Left ventricle myocardium superior (tissue), 1 donor: ENCODE measurements at places on chromosomes 5 and 9.
A peak's percentile ranks its signal among the peaks of the same experiment; 100 is the strongest.

- DNase-seq = peak; percentile 44
Observed at GRCh38 chr5:1468247-1468612, 23.0 kb upstream of the SLC6A3 start.

GRCh38 chr9:91131433-91131839, 230.3 kb downstream of the AUH start:
- no peak for DNase-seq

DNA sequence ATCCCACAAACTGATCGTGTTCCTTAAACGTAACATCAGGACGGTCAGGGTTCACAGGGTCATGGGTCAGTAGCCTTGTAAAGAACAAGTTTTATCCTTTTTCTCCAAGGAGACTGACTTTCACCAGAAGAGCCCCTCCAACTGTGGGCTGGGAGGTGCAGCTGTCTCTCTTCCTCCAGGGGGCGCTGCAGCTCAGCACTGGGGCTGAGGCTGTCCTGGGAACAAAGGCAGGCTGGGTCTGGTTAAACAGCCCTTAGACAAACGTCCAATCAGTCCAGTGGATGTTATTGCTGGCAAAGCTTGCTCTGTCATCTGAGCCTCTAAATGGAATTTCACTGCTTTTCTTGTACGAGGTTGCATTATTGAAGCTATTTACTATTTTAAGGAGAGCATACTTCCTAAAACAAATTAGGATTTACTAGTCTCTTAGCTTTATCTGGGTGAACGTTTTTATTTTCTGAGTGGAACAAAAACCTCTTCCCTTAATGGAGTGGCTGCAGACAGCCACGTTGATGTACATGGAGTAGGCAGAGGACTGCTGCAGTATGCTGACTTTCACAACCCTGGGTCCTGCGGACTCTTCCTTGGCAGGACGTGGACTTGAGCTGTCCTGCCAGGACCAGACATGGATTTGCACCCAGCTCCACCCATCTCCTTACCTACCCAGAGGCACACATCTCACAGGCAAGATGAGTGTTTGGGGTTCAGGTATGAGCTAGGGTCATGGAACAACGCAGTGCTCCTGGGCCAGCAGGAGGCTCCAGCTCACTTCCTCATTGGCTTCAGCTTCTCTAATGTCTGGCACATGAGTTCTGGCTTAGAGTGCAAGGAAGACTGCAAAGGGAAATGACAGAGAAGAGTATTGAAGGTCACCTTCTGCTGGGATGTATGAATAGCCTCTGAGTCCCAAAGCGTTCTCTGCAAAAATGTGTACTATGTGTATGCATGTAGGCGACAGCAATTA, 7.8 kb downstream of the EXOSC2 start:
- DNase-seq = peak; percentile 85

GRCh38 chr5:21820527-21820926, 1032.6 kb downstream of the CDH12 start:
- no peak for DNase-seq

DNA sequence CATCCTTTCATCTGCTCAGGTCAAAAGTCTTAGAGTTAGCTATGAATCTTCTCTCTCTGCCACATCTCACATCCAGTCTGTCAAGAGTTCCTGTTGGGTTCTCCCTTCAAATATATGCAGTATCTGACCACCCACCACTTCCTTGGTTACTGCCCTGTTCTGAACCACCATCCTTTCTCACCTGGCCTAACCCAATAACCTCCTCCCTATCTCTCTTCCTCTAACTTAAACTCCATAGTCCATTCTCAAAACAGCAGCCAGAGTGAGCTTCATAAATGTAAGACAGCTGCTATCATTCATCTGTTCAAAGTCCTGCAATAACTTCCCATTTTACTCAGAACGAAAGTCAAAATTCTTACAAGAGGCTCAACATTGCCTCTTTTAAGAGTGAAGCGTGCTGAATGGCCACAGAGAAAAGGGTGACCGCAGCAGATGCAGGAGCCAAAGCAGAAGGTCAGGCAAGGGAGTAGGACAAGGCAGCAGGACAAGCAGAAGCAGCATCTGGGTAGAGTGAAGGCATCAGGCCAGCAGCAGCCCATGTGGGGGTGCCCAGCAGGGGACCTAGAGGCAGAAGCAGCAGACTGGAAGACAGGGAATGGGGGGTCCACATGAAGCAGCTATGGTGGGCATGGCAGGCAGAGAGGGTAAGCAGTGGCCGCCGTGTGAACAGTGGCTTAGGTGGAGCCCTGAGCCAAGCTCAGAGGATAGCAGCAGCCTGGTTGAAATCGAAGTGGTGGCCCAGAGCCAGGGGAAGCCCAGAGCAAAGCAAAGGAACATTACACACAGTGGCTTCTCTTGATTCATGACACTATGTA, 39.3 kb upstream of the CDC42SE2 start:
- peak; percentile 47 for DNase-seq

- no peak for DNase-seq
Observed at GRCh38 chr5:86112249-86112648, 505.5 kb upstream of the COX7C start.

- no peak for DNase-seq
Observed at GRCh38 chr5:10157085-10157669, 92.5 kb downstream of the ATPSCKMT start.

DNA sequence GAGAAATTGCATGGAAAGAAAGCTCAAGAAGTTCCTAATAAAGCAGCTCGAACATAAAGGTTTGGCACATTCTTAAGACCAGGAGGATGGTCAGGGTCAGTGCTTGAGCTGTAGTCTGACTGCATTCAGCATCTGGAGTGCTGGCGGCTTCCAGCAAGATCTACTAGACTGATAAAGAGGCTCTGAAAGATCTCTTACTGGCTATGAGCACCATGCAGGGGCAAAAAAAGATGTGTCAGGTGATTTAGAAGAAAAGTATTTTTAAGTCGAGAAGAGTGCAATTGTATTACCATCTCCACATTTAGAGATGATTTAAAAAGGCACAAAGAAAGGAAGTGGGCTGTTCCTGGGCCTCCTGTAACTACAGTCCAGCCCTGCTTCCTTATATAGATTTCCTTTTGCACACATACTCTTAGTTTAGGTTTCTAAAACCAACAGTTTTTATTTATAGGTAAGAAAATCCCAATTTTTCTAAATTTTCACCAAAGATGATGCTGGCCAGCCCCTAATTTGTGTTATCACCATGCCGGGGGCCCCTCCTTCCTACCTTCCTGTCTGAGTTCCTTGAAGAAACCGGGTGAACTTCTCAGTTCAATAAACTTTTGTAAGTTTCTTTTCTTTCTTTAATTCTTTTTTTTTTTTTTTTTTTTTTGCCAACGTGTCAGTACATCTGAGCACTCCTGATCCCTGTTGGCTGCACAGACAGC, 65.9 kb upstream of the PLPP1 start:
- DNase-seq = peak; percentile 39

DNA sequence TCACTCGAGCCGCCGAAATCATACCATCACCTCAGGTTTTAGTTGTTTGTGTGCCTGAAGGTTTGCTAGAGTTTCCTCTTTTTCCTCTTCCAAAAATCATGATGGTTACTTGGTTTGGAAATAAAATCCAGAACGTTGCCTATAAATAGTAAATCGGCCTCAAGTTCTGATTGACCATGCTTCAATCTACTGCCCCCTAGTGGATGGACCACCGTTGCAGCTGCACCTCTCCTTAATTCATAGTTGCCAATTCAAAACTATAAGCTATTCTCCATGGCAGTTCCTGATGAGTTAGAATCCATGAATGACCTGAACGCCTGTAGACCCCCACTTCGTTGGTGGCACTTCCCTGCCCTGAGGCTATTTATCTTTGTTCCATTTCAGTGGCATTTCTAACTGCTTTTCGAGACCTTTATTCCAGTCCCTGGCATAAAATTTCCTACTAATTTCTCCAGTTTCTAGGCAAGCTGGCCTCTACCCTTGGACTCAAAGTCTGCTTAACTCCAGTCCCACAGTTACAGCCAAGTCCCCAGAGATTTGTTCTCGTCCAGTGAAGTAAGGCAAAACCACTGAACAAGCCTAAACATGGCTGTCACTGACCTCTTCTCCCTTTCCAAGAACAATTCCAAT, 422.6 kb downstream of the EFNA5 start:
- peak; percentile 41 for DNase-seq

GRCh38 chr5:54736003-54736797, 218.6 kb downstream of the SNX18 start:
- no peak for DNase-seq

GRCh38 chr9:31776471-31776870, 608.0 kb upstream of the ACO1 start:
- no peak for DNase-seq

DNA sequence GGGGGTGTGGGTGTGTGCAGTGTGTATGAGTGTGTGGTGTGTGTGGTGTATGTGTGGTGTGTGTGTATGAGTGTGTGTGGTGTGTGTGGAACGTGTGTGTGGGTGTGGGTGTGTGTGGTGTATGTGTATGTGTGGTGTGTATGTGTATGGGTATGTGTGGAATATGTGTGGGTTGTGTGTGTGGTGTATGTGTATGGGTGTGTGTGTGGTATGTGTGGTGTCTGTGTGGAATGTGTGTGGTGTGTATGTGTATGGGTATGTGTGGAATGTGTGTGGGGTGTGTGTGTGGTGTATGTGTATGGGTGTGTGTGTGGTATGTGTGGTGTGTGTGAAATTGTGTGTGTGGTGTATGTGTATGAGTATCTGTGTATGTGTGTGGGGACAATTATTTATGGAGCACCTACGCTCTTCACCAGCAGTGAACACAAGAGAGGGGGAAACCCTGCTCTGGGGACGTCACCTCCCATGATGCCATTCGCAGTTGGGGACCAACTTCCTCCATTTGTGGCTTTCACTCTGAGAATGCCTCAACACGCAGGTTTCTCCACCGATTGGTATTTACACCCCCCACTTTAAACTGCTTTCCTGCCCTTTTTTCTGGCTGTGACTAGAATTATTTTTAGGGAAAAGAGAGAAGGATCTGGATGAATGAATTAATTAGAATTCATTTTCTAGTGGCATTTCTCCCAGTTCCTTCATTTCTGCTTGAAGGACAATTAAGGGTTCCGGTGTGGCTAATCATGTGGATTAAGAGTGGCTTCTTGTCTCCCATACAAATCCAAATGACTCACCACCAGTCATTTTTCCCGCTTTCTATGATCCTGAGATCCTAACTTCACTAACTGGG, 238.1 kb downstream of the ROR2 start:
- no peak for DNase-seq

DNA sequence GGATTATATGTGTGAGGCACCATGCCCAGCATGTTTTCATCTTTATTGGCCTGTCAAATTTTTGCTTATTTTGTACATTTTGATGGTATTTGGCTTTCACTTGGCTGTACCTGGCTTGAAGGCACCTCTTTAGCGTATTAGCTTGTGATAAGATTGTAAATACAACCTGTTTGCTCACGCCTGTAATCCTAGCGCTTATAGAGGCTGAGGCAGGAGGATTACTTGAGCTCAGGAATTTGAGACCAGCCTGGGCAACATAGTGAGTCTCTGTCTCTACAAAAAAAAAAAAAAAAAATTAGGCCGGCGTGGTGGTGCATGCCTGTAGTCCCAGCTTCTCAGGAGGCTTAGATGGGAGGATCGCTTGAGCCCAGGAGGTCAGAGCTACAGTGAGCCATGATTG, 11.3 kb downstream of the SEC24A start:
- no peak for DNase-seq

- peak; percentile 77 for DNase-seq
Observed at GRCh38 chr5:79795764-79796398, 106.2 kb downstream of the CMYA5 start.

DNA sequence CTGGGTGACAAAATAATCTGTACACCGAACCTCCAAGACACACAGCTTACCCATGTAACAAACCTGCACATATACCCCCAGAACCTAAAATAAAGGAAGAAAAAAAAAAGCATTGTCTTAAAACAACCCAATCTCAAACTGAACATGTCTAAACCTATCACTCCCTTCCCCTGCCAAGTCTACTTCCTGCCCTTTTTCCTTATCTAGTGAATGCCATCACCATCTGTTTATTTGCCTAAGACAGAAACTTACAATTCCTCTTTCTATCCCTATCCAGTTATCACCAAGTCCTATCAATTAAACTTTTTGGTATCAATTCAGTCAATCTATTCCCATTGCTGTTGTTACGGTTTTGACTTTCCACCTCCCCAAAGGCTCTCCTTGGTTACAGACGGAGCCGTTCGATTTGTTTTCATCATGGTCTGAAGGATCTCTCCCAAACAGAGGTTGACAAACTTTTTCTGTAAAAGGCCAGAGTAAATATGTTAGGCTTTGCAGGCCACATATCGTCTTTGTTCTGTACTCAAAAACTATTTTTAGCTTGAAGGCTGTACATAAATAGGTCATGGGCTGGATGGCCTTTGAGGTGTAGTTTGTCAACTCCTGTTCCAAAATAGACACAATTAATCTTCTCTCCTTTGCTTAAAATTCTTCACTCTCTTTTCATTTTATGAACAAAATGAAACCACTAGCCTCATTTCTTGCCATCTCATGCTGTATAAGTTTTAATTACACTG, 12.1 kb downstream of the NOL8 start:
- DNase-seq = no peak

DNA sequence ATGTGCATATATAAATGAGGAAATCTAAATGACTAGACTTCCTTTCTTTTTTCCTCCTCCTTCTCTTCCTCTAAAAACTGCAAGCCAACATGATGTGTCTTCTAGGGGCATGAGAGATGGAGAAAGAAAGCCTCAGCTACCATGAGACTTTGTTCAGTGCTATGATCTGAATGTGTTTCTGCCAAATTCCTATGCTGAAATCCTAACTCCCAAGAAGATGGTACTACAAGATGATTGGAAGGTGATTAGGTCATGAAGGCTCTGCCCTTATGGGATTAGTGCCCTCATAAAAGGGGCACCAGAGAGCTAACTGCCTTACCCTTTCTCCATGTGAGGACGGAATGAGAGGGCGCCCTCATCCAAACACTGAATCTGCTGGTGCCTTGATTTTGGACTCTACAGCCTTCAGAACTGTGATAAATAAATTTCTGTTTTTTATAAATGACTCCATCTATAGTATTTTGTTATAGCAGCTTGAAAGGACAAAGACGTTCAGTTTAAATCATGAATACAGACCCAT, 72.2 kb upstream of the IL6ST start:
- DNase-seq = no peak

DNA sequence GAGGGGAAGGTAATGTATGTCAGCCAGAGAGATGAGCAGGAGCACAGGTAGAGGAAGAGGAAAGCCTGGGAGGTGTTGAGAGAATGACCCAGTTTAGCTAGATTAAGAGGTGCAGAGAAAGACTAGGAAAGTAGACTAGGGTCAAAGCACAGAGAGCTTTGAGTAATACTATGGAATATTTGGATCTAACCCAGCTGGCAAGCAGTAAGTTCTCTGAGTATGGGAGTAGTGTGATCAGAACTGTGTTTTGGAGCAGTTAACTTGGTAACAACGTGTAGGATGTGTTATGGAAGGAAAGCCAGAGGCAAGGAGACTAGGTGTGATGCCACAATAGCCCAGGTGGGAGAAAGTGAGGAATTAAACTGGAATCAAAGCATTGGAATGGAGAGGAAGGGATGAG, 84.9 kb upstream of the PTGER4 start:
- DNase-seq = no peak

GRCh38 chr5:154966081-154966841, 25.4 kb downstream of the MRPL22 start:
- DNase-seq = no peak
